A172 (cell line): ENCODE measurements at places on chromosomes 2 and 18.

DNA sequence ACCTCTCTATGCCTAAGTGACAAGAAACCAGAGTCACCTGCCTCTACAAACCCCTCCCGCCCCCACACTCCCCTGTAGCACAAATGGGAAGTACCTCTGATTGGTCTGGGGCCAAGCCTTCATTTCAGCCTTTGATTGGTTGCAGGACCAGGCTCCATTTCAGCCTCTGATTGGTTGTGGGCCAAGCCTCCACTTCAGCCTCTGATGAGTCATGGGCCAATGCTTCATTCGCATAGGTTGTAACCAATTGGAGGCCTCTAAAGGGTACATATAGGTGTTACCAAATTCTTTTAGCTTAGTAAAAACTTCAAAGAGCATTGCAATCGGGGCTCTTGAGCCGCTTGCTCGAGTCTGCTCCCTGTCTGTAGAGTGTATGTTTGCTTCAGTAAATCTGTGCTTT, 25.0 kb downstream of the CCDC102B start:
- DNase-seq, result no peak

DNA sequence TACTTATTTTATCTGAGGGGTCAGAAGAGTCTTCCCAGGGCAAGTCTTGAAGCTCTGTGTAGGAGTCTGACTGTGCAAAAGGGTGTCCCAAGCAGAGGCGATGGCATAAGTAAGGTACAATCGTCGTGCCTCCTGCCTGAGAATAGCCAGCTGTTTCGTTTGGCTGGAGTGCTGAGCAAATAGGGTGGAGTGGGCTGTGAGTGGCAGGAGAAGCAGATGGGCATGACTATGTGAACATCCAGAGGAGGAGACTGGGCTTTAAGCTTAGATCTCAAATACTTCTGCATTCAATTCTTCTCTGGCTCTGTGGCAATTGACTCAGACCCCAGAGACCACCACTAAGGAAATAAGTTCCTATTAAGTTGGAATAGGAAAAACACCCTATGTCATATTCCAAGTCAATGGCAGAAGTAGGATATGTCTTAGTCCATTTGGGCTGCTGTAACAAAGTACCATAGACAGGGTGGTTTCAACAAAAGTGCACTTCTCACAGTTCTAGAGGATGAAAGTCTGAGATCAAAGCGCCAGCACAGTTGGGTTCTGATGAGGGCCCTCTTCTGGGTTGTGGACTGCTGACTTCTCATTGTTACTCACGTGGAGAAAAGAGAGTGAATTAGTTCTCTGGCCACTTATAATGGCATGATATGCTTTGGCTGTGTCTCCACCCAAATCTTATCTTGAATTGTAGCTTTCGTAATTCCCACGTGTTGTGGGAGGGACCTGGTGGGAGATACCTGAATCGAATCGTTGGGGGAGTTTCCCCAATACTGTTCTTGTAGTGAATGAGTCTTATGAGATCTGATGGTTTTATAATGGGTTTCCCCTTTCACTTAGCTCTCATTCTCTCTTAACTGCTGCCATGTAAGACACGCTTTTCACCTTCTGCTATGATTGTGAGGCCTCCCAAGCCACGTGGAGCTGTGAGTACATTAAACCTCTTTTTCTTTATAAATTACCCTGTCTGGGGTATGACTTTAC, 120.2 kb downstream of the LPIN1 start:
- DNase-seq, result no peak

GRCh38 chr2:224532441-224532840, 52.7 kb downstream of the CUL3 start:
- DNase-seq, result no peak

DNA sequence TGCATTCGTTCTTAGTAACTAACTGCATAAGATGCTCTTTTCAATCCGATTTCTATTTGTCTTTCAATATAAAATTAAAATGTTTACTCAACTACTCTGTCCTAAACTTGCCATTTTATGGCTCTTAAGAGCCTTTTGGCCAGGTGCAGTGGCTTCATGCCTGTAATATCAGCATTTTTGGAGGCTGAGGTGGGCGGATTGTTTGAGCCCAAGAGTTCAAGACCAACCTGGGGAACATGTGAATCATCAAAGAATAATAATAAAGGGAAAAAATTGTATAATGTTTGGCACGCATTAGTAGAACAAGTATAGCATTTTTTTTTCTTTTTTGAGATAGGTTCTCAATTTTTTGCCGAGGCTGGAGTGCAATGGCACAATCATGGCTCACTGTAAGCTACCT, 92.5 kb downstream of the C2orf74 start:
- no peak for DNase-seq

DNA sequence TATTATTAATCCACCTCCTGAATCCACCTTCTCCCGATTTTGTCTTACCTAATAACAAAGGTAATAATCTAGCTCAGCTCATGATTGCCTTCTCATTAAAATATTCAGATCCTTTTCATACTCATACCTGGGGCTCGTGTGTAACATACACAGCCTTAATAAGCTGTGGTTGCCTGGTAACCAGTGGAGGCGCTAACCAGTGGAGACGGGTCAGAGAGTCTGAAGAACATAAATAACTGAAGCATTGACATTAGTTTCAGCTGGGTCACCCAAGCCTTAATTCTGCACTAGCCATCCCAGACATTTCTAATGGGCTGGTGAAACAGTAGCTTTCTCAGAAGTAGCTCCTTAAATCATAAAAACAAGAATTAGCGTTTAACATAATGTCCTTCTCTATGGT, 14.8 kb upstream of the DTNA start:
- DNase-seq, result no peak

DNA sequence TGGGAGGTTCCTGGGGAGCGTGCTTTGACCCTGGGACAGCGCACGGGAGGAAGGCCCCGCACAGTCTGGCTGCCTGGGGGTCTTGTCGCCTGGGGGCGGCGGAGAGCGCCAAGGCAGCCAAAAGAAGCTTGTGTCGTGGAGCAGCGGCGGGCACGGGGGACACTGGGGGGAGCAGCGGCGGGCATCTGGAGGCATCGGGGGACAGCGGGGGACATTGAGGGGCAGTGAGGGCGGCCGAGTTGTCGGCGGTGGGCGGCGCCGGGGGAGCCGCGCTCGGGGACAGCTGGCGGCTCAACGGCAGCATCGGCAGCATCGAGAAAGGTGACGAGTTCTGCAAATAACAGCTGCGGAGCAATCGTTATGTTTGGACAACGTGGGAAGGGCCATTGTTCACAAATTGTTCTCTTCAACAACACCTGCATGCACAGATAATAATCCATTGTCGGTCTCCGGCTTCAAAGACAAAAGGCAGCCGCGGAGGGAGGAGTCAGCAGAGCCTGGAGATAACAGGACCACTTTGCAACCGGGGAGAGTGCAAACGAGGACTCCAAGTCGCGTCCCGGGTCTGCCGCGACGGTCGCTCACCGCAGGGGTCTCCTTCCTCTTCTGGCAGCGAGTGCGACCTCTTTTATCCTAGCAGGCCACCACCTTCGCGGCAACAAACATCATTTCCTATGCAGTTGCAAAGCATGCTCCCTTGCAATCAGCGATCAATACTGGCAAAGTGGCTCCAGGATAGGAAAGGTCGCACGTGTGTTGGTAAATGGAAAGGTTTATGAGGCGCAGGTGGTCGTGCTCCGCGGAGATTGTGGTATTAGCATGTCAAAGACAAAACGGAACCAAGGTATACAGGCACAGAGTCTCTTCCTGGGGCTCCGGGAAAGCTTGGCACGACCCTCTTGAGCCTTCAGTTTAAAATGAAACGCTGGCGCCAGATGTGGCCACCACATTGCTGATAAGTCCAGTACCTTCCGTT, 132.3 kb upstream of the DLX2 start:
- DNase-seq, result no peak
